ENCODE measurements at places on chromosomes 1 and 21.

DNA sequence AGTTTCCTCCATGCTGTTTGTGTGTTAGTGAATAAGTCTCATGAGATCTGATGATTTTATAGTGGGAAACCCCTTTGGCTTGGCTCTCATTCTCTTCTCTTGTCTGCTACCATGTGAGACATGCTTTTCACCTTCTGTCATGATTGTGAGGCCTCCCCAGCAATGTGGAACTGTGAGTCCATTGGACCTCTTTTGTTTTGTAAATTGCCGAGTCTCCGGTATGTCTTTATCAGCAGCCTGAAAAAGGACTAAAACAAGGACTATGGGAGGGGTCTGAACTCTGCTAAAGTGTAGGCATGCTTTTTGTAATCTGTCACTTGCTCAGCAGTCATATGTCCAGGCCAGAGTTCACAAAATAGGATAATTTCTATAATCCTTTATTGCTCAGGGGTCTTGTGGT lies 164.0 kb upstream of the SNX7 start:
- no peak for DNase-seq

GRCh38 chr1:222777977-222778376 lies 36.9 kb upstream of the DISP1 start:
- DNase-seq: no peak

GRCh38 chr1:19375631-19376400 lies 63.7 kb downstream of the SLC66A1 start:
- no peak for DNase-seq

GRCh38 chr1:112713466-112714312 lies 1.4 kb downstream of the PPM1J start:
- DNase-seq: no peak

GRCh38 chr21:35048706-35049617 lies at the start of gene RUNX1:
TSS of gene RUNX1 (minus strand) at chr21:35049302.
- DNase-seq: peak; percentile 89

DNA sequence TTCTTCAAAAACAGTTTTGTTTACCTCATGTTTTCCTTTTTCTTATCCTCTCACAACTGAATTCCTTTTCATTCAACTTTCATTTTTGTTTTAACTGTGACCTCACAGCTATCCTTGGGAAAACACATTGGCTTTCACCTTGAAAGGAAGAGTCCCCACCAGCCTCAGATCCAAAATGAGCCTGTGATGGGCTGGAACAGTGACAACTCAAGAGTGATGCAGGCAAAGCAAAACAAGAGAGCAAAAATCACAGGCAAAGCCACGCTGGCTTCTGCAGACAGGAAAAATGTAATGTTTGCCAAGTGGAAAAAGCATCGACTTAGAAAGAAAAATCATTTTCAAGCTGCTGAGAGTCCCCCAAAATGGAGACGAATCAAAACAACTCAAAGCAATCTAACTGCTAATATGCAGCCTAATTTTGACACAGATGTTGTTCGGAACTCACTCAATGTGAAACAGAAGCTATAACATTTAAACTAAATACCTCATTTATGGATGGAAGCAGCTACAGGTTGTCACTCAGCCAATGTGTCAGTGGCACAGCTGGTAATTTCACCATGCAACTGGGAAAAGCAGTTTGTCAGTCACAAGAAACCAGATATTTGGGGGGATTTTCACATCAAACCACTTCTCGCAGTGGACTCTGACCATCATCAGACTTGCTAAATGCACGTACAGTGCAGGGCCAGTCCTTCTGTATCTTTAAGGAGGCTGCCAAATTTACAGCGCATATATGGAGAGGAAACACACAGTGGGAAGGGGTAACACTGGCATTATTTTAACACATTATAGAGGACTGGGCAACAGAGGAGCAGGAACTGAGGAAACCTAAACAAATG lies 50.7 kb downstream of the ALG14 start:
- DNase-seq: no peak

- DNase-seq: no peak
Observed at GRCh38 chr1:171983584-171983983, 142.3 kb downstream of the DNM3 start.

DNA sequence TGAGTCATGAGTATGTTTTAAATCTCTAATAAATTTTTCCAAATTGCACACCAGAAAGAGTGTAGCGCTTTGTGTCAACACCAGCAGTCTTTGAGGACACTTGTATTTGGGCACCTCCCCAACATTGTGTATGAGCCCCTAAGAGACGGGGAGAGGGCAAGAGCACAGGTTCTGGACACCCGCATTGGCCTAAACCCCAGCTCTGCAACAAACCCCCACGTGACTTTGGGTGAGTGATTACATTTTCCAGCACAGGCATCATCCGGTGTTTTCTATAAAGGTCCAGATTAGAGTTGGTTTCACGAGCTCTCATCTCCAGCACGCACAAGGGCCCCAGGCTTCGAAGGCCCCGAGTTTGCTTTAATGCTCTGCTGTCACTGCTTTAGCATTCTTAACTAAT lies 66.3 kb upstream of the SLC45A1 start:
- DNase-seq: no peak

- DNase-seq: no peak
Observed at GRCh38 chr1:229572286-229572685, 13.8 kb upstream of the ABCB10 start.

DNA sequence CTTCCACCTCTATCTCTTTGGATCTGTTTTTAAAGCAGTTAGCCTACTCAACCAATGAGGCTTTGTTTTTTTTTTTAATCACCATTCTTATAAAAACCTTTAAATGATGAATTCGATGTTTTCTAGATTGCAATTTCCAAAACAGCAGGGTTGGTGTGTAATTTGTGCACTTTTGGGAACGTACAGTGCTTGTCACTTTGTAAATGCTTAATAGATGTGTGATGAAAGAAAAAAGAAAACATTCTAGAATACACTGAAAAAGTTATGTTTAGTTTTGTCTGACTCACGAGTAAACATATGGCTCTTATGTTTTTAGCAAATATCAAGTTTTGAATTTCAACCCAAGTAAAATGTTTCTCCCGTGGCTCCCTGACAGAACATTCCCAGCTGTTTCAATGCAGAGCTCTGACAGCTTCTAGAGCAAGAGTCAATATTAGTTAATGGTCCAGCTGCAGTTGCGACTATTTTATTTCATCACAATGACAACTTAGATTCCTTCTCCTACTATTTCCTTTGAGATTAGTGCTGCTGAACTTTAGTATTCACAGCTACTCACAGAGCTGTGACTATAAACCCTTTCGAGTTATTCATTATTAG lies 362.5 kb upstream of the ADAMTS5 start:
- DNase-seq: no peak

DNA sequence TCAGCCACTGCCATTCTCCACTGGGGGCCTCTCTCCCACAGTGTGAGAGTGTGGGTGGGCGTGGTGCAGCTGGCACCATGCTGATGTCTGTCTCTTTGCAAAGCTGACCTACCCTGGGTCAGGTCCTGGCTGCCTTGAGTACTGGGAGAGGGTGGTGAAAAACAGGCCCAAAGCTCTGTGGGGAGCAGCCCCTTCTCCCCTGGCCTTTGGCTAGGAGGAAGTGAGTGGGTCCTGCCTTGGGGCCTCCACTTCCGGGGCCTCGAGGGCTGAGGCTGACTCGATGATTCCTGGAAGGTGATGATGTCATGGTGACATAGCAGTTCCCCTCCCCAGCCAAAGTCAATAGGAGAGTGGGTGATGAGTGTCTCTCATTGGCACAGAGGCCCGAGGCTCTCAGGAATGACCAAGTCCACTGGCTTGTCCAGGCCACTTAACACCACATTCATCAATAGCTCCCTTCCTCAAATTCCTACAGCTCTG lies 53.0 kb downstream of the IER5 start:
- peak; percentile 64 for DNase-seq

DNA sequence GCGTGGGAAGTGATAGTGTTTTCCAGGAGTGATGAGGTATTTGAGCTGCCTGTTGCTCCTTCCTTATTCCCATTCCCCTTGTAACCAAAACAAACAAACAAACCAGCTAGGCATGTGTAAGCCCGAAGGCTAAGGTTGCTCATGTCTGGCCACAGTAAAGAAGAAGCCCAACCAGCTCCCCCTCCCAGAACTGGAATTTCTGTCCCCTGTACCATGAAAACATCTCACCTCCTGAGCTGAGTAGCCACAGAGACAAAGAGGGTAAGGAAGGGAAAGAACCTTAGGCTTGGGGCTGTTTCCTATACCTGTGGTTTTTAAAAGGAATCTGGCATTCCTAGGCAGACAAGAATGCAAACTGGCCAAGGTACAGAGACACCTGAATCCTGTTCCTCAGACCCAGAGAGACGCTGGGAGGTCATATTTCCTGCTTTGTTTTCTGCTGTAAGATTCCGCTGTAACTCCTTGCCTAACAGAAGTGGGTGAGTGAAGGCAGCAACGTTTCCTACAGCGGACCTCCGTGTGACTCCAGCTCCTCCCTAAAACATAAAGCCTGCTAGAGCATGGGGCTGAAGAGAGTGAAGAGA lies 41.7 kb upstream of the RAB4A start:
- no peak for DNase-seq

DNA sequence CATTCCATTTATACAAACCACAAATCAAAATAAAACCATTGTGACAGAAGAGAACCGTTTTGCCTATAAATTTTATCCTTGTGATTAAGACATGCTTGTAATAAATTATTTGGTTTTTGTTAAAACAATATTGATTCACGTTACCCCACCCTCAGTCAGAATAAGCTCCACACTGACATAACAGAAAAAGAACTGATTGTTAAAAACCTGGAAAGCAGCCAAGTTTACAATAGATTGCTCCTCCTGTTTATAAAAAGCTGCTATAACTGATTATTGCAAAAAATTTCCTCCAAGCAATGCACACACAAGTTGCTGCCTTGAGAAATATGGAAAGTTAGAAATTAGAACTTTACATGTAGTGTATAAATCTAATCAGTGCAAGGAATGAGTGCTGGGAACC lies 263.5 kb downstream of the SETD4 start:
- DNase-seq: no peak

GRCh38 chr1:27994060-27994459 lies 34.3 kb downstream of the XKR8 start:
- DNase-seq: no peak

DNA sequence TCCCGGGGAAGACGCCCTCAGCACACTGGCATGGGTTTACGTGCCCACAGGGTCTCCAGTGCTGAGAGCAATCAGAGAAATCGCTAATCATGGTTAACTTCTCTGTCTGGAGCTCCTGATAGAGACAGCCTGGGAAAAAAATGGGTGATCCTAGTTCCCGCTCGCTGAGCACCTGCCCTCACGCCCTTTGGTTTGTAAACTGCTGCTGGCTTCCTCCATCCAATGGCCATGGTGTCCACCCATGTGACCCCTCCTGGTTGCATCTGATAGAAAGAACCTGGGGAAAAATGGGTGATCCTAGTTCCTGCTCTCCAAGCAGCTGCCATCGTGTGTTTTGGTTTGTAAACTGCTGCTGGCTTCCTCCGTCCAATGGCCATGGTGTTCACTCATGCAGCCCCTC lies 402.2 kb downstream of the PRDM2 start:
- no peak for DNase-seq

- DNase-seq: no peak
Observed at GRCh38 chr1:46587069-46587468, 17.0 kb downstream of the MKNK1 start.

GRCh38 chr1:243980471-243980870 lies 70.6 kb upstream of the ZBTB18 start:
- no peak for DNase-seq

DNA sequence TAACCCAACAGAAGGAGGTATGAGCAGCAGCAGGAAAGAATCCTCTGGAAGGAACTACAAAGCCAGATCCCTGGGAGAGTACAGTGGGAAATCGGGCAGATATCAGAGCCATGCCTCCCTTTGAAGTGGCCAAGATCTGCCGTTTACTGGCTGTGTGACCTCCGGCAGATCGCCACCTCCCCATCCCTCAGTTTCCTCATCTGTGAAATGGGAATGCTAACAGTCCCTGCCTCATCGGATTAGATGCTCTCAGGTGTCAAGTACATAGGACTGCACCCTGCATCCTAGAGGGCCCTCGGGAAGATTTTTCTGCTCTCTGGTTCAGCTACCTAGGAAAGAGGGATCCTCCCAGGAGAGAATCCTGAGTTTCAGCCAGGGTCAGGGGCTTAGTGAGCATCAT lies 60.6 kb upstream of the EFHD2 start:
- no peak for DNase-seq

- no peak for DNase-seq
Observed at GRCh38 chr21:17981060-17981740, 162.0 kb upstream of the C21orf91 start.

GRCh38 chr1:62800825-62801306 lies 16.9 kb downstream of the ATG4C start:
- peak; percentile 2 for DNase-seq

- DNase-seq: peak; percentile 17
Observed at GRCh38 chr1:175000697-175001187, 995 bp downstream of the CACYBP start.

GRCh38 chr1:185200889-185201288 lies 43.9 kb downstream of the SWT1 start:
- DNase-seq: no peak

DNA sequence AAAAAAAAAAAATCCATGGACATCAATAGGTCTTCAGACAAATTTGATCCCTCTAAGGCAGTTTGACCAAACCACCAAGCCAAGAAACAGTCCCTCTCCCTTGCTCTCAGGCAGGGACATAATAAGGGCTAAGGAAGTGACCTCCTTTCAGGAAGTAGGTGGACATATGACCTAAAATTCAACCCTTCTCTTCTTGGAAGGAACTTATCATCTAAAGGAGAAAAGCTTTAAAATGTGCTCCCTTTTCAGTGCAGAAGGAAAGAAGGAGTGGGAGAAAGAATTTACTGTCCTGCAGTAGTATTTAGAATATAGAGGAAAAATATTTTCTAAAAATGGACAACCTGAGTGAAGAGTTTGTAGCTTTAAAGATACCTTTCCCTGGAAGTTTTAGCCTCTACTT lies 118.1 kb downstream of the DTL start:
- no peak for DNase-seq

DNA sequence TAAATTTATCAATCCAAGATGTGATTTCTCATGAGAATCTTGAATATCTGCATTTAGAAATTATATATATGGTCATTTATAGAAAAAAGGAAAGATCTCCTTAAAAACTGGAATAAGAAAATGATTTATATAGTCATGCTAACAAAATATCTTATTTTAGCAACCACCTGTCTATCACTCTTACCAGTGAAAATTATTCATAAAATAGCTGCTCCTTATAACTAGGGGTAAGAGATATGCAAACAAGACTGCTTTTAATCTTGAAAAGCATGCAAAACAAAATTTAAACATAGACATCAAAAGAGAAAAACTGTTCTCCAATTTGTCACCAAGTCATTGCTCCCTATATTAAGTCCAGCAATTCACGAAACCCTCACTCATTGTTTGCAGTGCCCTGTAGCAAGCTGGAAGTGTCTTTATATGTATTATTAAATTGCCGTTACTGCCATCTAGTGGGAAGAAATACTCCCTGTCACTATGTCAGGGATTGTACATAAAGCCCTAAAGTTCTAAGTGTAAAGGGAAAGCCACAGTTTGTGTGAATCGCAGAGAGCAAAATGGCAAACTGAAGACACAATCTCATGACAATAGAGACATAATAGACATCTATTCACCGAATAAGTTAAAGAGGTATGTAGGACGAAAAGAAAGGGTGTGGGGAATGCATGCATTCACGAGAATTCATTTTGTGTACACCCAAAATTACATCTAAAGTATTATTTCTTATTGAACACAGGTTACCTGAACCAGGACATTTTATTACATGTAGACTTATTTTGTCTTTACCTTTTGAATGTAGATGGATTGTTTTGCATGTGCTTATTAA lies 600.5 kb downstream of the USP25 start:
- peak; percentile 26 for DNase-seq

GRCh38 chr1:234917495-234918180 lies 211.0 kb downstream of the TOMM20 start:
- no peak for DNase-seq

- DNase-seq: peak; percentile 63
Observed at GRCh38 chr1:67194209-67194863, 28.1 kb downstream of the IL23R start.

- DNase-seq: no peak
Observed at GRCh38 chr1:31264790-31265386, 25.2 kb upstream of the NKAIN1 start.
